Astrocyte of the spinal cord (primary cell): ENCODE measurements at places on chromosomes 5 and 9.
A peak's percentile ranks its signal among the peaks of the same experiment; 100 is the strongest.

DNA sequence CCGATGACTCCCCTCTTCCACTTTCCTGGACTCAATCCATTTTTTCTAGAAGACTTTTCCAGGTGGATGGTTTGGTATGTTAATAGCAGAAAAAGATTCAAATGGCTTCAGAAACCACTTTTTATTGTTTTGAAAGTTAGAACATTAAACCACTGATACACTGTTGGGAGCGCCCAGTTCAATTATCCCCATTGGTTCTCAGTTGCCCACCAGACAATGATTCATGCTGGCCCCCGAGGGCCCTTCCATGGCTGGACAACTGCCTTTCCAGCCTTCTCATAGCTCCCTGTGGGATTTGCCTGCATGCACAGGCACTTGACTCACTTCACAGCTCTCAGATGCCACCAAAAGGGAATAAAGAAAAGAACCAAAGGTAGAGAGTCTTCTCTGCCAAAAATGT lies 21.3 kb upstream of the ANKRD34B start:
- DNase-seq = no peak

DNA sequence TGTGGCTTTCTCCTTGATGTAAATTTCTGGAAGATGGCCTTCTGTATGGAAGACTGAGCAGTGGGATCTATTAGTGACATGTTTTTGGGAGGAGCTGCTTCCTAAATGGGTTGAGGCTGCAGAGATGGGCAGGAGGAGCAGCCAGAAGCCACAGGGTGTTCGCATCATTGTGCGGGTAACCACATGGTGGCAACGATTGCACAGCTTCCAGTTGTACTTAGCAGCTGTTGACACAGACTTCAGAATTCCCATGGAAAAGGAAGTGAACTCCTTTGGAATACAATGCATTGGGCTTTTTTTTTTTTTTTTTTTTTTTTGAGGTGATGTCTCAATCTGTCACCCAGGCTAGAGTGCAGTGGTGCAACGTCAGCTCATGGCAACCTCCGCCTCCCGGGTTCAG lies 297.3 kb downstream of the NR3C1 start:
- peak; percentile 47 for DNase-seq

GRCh38 chr9:126295936-126296600 lies 30.6 kb upstream of the MVB12B start:
- DNase-seq = no peak

DNA sequence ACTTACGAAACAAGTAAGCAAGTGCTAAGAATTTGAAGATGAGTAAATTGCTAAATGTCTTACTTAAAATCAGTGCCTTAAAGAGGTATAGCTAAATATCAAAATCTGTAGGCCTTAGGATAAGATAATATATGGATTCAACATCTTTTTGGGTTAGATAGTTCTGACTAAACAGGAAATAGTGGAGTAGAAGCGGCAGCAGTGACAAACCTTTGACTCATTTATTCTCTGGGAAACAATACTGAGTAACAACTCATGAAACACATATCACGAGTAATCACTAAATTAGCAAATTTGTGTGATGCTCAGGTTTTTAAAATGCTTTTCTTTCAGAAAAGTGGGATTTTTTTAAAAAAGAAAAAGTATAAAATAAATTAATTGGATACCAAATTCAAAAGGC lies 762.1 kb upstream of the TYRP1 start:
- peak; percentile 9 for DNase-seq

DNA sequence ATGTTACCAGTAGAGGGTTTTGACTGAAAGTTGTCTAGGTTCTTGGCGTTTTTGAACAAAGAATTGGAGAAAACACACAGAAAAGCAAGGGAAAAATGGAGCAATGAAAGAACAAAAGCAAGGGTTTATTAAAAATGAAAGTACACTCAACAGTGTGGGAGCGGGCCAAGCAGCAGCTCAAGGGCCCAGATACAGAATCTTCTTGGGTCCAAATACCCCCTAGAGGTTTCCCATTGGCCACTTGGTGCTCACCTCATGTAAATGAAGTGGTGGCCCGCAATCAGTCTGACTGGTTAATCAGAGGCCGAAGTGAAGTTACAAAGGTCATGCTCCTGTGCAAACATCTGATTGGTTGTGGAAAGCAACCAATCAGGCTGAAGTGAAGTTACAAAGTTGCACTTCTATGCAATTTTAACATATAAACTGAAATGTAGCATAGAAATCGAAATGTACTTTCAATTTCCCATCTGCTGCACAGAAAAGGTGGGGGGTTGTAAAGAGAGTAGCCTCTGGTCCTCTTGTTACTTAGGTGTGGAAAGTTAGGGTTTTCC lies 1.9 kb upstream of the GM2A start:
- no peak for DNase-seq

DNA sequence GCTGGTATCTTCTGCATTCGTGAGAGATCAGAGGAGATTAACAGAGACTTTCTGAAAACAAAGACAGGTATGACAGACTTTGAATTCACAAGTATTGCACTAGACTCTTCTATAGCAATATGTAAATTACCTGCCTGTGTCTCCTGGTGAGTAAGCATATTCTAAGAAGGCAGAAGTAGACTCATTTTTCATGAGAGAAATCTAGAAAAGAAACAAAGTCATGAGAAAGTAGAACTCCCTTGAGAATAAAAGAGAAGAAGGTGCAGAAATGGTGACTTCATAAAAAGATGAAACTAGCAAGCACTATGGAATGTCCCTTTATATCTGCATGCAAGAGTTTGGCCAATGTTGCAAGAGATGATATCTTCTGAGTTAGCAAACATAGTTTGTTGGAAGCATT lies 419.8 kb downstream of the DMRT2 start:
- no peak for DNase-seq

GRCh38 chr9:87382900-87383299 lies 114.8 kb upstream of the DAPK1 start:
- peak; percentile 53 for DNase-seq

- no peak for DNase-seq
Observed at GRCh38 chr5:80376557-80376956, 31.3 kb upstream of the ZFYVE16 start.

DNA sequence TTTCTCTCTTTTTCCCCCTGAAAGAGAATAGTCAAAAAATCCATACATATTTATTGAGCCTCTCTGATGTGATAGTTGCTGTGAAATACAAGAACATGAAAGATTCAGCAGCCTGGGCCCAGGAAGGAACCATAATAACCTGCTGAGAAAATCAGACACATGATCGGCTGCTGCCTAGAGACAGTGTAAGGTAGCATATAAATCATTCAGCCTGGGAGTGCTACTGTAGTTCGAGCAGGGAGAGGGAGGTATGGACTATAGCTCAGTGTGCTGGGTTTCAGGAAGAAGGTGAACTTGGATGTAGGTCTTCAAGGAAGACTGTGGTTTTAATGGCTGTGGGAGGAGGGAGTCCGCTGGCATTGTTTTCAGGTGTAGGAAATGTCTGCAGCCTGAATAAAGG lies 469.1 kb downstream of the RAB3C start:
- DNase-seq = no peak

GRCh38 chr5:109767997-109768396 lies 78.3 kb downstream of the MAN2A1 start:
- DNase-seq = no peak

DNA sequence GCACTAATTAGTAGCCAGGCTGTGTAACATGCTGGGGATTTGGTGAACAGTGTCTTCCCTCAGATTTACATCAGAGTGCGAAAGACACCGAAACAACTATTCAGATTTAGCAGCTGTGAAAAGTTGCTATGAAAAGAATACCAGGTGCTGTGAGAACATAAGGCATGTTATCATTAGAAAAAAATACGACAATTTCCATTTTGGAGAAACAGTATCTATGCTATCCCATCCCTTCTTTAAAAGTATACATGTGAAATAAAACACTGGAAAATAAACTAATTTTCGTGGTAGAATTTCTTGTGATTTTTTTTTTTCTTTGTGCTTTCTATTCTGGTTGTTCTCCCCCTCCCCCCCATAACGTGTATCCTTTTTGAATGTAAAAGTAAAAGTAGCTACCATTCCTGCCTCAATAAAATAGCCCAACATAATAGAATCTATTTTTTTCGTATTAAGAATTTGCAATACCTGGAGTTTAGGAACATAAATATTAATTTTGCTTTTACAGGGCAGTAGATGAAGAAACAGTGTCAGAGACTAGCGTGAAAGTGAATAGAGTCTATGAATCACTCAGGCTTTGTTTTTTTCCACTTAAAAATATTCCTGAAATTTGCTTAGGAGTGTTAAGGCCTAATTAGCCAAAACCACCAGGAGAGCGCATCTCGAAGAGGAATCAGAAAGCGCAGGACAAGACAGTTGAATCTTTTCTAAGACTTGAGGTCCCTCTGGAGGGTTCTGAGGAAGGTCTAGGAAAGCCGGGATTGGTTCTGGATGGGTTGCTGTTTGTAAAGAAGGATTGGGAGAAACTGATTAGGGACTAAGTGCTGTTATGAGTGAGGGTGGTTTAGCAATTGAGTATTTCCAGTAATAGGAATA lies 813 bp upstream of the SLU7 start:
- no peak for DNase-seq

DNA sequence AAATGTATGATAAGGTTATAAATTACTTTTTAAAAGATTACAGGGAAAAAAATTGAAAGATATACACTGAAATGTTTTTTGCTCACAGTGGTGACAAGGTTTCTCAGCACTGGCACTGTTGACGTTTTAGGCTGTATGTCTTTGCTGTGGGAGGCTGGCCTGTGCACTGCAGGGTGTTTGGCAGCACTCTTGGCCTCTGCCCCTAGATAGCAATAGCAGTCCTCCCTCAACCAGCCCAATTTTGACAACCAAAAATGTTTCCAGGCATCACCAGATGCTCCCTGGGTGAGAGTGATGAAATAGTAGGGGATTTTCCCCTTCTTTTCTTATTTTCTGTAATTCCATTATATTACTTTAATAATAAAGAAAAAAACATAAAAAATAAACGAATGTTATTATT lies 3.3 kb downstream of the CD274 start:
- DNase-seq = no peak

DNA sequence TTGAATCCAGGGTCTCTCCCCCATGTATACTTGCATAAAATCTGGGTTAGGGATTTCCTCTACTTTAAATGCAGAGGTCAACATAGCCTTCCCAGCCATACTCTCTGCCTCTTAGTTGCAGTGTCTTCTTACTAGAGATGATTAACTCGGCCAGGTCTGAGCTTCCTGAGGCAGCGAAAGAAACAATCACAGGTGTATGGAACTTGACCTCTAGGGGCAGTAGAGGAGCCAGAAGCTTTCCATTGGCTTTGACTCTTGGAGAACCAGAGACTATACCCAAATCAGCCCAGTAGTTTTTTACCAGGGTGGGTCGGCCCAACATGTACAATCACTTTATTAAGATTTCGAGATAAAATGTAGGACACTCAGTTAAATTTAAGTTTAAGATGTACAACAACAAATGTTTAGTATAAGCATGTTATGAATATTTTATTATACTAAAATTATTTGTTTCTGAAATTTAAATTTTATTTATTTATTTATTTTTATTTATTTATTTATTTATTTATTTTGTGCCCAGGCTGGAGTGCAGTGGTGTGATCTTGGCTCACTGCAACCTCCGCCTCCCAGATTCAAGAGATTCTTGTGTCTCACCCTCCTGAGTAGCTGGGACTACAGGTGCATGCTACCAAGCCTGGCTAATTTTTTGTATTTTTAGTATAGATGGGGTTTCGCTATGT lies 48.0 kb upstream of the DMRT3 start:
- no peak for DNase-seq

- DNase-seq = no peak
Observed at GRCh38 chr5:19169426-19169825, 818.6 kb downstream of the CDH18 start.

GRCh38 chr5:151125421-151125820 lies 32.2 kb downstream of the ANXA6 start:
- DNase-seq = no peak

DNA sequence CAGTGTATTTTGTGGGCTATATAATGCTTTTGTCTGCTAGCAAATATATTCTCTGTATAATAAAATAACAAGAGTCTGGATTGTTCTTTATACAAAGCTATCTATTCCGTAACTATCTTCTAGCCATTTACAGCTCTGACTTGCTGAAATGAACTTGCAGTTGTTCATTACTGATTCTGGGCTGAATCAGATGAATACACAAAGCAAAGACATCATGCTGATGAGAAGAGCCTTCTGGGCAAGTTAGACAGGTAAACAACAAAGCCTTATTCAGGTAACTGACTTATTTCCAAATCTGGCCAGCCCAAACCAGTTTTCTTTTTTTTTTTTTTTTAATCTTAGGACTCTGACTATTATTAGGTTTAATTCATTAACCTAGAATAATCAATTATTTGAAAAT lies 255.5 kb downstream of the KIAA0825 start:
- no peak for DNase-seq

DNA sequence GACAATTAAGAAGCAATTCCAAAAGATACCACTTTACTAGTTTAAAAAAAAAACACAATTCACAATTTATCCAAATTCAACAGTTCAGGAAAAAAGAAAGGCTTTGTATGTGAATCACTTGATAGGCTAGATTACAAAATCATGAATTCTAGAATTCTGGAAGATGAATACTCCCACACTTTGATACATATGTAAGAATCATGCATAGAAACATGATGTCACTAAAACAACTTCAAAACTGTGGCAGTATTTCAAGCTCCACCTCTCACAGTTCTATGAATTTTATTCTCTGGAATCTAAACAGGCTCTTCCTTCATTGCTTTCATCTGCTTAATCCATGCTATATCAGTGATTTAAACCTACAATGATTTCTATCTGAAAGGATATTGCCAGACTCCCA lies 51.0 kb downstream of the GNAQ start:
- peak; percentile 45 for DNase-seq

DNA sequence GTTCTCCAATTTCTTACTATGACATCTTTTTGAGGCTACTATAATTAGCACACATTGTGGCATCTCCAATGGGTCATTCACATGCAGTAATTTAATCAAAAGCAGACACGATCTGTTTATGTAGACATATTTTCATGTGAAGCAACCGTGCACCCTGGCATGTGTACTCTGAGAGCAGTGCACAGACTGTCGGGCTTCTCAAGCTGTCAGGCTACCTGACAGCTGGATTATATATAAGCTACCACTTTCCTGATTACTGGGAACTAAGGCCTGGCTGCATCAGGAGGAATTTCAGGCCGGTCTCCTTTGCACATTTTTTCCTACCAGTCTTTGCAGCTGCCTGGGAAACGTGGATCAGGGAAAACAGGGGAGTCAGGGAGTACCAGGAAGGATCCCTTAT lies 197.5 kb downstream of the MAPKAP1 start:
- no peak for DNase-seq

GRCh38 chr9:81720450-81721086 lies 31.2 kb upstream of the TLE1 start:
- DNase-seq = no peak

- no peak for DNase-seq
Observed at GRCh38 chr5:16826379-16827125, 109.5 kb downstream of the MYO10 start.

DNA sequence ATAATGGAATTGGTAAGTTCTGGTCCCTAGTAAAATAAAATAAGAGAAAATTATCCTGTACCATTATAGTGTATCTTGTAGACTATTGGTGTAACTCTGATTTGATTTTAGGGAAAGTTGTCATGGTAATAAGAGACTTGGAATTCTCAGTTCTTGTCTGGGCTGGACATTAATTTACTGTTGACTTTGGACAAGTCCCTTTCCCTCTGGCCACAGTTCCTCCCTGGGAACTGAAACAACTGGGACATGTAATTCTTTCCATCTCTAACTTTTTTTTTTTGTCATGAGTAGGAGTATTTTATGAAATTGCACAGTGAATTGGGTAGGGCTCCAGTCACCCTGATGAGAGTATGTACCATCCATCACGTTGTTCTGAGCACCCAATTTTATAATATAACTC lies 15.0 kb downstream of the GLRA1 start:
- DNase-seq = no peak
